T-helper 2 cell (primary cell): ENCODE measurements at places on chromosomes 1 and 21.

DNA sequence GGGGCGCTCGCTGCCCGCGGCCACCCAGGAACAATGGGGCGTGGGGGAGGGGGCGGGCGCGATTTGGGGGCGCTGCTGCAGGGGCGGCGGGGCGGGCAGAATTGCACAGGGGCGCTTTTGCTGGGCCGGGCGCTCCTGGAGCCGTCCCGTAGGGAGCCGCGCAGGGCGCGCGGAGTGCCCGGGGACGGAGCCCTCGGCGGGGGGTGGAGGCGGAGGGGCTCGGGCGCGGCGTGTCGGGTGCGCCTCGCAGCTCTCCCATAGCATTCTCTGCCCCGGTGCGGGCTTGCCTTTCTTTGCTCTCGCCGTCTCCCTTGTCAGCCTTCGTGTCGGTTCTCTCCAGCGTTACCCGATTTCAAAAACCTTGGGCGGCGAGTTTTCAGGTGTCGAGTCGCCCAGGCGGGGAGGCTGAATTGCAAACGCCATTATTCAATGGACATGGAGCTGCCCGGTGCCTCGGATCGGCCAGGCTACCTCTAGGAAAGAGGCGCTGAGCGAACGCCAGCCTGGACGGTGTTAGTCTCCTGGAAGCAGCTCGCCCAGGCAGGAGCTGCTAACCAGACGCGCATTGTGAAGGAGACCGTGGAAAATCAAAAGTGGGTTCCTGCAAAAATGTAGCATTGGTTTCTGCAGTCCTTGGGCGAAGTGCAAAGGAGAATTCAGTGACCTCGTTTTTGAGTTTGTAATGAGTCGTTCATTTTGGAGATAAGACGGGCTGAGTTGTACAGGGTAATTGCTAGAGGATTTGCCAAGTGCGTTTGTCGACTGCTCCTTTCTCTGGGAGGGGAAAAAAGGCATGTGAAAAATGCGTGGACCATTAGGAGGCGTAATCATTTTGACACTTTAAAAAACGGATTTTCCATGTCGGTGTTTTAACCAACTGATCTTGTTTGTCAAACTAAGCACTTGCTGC lies 626 bp downstream of the CXADR start:
- no peak for DNase-seq

GRCh38 chr1:17212487-17213121 lies 7.7 kb downstream of the PADI1 start:
- DNase-seq = peak; percentile 76

DNA sequence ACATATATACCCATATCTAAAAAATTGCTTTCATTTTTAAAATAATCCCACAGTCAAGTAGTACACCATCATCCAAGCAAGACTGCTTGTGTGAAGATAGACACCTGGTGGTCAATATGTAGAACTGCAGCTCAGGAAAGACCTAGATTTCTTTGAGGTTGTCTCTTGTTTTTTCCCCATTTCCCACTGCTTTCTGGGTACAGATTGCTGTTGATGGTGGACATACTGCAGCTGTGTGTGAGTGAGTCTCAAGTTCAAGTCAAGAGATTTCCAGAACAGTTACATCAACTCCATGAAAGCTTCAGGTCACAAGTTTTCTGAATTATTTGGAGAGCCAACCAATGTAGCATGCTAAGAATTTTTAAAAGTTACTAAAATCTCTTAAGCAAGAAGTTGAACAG lies 306.4 kb downstream of the DUSP10 start:
- DNase-seq = no peak

- no peak for DNase-seq
Observed at GRCh38 chr1:78301141-78301540, 189.6 kb upstream of the PTGFR start.

DNA sequence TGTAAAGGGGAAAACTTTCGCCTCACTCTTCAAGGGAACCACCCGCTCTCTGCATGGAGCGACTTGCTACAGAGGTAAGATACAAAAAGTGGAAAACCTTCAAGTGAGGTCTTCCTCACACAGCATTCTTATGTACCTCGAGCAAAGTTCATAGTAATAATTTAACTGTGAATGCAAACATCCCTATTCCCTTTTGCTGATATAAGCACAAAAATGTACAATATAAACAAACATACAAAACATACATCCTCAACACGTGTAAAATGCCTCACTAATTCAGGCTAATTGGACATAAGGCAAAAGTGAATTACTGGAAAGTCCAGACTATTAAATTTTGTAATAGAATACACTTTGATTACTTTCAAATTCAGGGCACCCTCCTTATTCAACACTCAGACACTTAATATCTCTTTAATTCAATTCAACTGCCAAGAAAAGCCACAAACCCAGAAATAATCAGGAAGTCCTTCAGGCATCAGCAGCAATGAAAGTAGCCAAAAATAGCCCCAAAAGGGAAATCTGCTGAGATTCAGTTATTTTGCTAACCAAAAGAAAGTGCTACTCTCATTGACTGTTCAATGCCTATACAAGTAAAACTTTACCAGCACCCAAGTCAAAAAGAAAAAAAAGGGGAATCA lies 15.2 kb upstream of the LMX1A start:
- DNase-seq = no peak
